ENCODE measurements at places on chromosomes 2 and 18.
A peak's percentile ranks its signal among the peaks of the same experiment; 100 is the strongest.

- H3K4me3 ChIP-seq = no peak overlapping the region
- H3K36me3 ChIP-seq = no peaks in the 10 kb centered on the region
- DNase-seq = no peak
- H3K27me3 ChIP-seq = no peaks in the 10 kb centered on the region
- no peak overlapping the region for H3K27ac ChIP-seq
- H3K4me1 ChIP-seq = no peaks in the 10 kb centered on the region
Measured at GRCh38 chr2:17149945-17150344, 368.3 kb downstream of the RAD51AP2 start.

- H3K27me3 ChIP-seq = peaks cover 65% of the 10 kb centered on the region
- no peak for DNase-seq
- H3K4me3 ChIP-seq = no peak overlapping the region
- H3K36me3 ChIP-seq = no peaks in the 10 kb centered on the region
Measured at GRCh38 chr2:105627534-105627933, 117.2 kb upstream of the NCK2 start.

DNA sequence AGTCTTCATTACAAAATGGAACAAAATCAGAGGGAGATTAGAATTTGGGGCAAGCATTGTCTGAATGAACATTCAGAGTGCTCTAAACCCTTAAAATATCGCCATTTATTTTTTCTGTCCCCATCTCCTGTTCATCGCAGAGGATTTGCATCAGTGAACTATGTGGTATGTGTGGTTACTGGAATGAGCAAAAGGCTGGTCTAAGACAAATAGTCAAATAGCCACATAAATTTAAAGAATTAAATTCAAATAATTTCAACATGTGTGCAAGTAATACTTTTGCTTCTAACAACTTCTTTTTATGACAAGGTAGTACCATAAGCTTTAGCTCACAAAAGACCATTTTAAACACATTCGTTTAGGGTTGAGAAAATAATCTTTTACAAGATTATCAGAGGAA lies 82.6 kb upstream of the ST8SIA3 start:
- peaks cover 11% of the 10 kb centered on the region for H3K4me1 ChIP-seq
- H3K27ac ChIP-seq = peak overlapping the region; percentile 87
- DNase-seq = no peak
- H3K36me3 ChIP-seq = no peaks in the 10 kb centered on the region

DNA sequence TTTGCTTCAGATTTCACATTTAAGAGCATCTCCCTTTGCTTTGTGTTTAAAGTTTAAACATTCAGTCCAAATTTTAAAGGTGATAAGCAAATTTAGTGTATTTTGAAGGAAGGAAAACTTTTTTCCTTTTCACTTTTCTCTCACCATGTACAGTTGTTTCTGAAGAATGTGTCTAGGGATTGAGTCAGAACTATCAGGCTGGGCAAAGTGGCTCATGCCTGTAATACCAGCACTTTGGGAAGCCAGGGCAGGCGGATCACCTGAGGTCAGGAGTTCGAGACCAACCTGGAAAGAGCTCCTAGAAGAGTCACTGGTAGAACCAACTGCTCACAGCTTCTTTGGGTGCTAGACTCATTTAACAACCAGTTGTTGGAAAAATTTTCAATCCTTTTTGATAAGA lies 327.0 kb upstream of the THUMPD2 start:
- no peaks in the 10 kb centered on the region for H3K27me3 ChIP-seq
- no peak for DNase-seq
- no peaks in the 10 kb centered on the region for H3K36me3 ChIP-seq
- no peak overlapping the region for H3K27ac ChIP-seq

DNA sequence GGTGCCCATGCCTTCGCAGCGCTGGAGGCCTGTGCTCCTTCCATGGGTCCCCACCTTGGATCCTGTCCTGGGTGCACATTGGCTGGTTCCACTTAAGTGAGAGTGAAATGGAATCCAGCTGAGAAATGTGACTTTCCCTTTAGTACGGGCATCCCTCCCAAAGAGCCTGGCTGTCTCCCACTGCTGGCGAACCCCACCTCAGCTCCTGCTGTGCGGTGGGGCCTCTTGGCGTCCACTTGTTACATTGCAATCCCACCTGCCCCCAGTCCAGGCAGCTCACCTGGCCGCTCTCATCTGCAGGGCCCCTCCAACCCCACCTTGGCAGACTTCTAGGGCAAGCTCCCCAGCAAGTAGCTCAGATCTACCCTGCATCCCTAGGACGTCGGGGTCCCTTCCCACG lies 35.5 kb upstream of the GNAL start:
- H3K27ac ChIP-seq = no peak overlapping the region
- no peak overlapping the region for H3K4me3 ChIP-seq
- H3K36me3 ChIP-seq = no peaks in the 10 kb centered on the region
- no peak for DNase-seq
- no peaks in the 10 kb centered on the region for H3K4me1 ChIP-seq
- H3K27me3 ChIP-seq = peaks cover 68% of the 10 kb centered on the region

All from mesenchymal stem cell (in vitro differentiated cells and primary cell).